GM10248 (cell line): ENCODE measurements at places on chromosomes 16 and 17.
A peak's percentile ranks its signal among the peaks of the same experiment; 100 is the strongest.

GRCh38 chr16:78608305-78608776, 508.9 kb downstream of the WWOX start:
- DNase-seq: no peak

DNA sequence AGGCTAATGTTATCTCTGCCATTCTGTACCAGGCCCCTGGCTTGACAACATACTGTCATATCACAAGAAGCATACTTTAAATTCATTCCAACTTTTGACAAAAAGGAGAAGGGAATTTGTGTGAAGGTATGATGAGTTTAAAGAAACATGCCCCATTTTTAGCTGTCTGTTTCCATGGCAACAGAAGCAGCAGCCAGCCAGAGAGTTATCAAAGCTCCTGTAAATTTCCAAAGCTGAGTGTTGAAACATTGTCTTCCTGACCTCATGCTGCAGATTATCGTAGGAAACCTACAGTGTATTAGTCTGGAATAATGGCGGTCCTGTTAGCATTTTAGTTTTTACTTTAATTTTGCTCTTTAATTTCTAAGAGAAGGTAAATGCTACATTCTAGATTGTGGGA, 124.9 kb downstream of the MRTFB start:
- no peak for DNase-seq

DNA sequence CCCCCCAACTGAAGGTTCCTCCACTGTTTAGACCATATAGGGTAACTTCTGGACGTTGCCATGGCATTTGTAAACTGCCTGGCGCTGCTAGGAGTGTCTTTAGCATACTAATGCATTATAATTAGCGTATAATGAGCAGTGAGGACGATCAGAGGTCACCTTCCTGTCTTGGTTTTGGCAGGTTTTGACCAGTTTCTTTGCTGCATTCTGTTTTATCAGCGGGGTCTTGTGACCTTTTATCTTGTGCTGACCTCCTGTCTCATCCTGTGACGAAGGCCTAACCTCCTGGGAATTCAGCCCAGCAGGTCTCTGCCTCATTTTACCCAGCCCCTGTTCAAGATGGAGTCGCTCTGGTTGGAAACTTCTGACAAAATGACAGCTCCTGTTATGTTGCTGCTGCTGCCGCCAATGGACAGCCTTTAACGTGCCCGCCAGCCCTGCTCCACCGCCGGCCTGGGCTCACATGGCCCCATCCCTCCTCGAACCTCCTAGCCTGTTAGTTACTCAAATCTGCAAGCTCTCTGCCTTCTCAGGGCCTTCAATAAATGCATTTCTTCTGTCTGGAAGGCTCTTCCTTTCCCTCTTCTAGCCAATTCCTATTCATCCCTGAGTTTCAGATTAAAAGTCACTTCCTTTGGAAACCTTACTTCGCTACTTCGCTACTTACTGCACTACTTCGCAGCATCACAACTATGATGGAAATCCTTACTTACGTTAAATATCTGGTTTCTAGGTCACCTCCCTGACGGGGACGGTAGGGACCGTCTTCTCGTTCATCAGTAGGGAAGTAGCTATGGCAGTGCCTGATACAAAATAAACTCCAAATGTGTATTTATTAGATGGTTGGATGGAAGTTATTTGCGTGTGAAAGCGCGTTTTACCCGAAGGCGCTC, 640 bp upstream of the NAGLU start:
- DNase-seq: no peak

DNA sequence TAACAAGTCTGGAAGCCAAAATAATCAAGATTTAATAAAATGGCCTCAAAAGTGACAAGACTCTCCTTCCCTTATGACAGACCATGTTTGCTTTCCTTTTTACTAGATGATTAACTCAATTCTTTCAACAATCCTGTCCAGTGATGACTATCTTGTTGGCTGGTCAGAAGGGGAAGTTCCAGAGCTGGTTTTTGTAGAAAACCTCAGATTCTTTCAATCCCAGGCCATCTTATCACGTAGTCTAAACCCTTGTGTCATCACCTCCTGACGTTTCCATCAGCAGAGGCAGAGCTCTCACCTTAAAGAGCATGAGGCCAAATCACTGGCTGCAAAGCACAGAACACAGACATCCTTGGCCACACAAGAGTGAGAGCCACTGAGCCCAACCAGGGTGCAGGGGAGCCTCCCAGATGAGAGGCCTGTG, 125.3 kb downstream of the ANKRD11 start:
- DNase-seq: peak; percentile 66

DNA sequence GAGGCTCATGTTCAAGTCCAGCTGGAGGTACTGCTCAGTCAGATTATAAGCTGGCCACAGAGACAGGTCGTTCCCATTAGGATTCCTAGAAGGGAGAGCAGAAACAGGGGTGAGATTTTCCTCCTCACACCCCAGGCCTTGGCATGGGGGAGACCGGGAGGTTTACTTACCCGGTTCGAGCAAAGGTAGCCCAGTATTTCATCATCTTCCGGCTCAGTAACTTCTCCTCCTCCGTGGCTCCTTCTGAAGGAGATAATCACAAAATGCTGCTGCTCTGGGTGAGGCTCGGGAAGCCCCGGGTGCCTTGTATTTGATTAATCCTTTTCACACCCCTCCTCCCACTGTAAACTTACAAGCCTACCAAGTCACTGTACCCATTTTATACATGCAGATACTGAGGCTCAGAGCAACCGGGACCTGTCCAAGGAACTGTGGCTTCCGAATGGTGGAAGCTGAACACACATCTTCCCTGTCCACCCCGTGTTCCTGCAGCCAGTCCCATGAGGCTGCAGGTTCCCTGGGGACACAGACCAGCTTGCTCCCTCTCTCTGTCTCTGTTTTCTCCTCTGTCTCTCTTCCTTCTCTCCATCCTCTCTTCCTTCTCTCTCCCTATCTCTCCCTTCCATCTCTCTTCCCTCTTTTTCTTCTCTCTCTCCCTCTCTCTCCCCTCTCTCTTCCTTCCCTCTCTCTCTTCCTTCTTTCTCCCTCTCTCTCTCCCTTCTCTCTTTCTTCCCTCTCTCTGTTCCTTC, 13.9 kb upstream of the CES1 start:
- no peak for DNase-seq

DNA sequence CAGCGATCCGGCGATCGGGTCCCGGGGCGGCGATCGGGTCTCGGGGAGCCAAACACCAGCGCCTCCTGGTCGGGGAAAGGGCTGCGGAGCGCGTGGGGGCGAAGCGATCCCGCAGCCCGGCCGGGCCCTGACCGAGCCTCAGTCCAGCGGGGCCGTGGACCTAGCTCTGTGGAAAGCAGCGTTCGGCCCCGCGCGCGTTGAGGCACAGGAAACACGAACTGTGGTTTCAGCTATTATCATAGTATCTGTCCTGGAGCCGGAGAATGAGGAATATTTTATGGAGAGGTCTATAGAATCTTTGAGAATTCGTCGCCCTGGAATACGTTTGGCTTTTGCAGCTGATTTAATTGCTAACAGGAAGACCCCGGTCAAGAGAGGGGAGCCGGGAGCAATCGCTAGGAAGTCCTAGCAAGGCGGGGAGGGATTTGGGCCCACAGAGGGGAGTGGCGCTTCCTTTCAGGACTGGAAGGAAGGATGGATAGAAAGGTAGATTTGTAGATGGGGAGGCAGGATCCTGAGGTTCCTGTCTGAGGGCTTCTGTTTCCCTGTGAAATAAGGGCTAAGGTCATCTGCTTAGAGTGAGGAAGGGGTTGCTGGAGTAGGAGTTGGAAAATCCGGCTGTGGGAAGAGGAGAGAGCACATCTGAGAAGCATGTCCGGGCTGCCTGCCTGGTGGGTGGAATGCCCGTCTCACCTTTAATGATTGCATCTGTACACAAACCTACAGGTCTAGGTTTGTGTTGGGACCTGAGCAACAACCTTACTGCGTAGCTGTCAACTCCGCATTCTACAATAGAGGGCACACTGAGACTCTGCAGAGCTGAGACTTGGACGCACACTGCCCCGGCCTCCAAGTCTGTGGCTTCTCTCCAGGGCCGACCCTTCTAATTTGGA, 770 bp downstream of the CCNF start:
- DNase-seq: peak; percentile 59

DNA sequence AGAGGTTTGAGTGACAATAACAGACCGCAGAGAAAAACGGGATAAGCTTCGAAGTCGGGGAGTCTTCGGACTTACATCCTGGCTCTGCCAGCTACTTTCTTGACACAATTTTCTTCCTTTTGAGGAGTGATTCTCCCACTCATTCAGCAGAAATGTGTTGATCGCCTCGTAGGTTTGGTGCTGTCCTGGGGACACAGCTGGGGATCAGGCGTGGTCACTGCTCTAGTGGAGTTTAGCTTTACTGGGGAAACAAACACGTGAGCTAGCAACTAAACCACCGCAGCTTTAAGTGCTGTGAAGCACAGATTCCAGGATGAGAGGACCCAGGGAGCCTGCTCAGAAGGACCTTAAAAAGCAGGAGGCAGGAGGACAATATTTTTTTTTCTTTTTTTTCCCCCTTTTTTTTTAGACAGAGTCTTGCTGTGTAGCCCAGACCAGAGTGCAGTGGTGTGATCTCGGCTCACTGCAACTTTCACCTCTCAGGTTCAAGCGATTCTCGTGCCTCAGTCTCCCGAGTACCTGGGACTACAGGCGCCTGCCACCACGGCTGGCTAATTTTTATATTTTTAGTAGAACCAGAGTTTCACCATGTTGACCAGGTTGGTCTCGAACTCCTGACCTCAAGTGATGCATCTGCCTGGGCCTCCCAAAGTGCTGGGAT, 858 bp downstream of the NUBP1 start:
- DNase-seq: no peak

DNA sequence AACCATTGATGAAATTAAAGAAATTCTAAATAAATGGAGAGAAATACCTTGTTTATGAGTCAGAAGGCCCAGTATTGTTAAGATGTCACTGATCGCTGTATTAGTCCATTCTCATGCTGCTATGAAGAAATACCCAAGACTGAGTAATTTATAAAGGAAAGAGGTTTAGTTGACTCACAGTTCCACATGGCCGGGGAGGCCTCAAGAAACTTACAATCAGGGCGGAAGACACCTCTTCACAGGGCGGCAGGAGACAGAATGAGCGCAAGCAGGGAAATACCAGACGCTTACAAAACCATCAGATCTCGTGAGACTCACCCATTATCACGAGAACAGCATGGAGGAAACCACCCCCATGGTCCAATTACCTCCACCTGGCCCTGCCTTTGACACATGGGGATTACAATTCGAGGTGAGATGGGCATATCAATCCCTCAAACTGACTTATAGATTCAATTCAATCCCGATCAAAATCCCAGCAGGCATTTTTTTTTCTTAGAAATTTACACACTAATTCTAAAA, 157.2 kb downstream of the ENGASE start:
- DNase-seq: no peak

DNA sequence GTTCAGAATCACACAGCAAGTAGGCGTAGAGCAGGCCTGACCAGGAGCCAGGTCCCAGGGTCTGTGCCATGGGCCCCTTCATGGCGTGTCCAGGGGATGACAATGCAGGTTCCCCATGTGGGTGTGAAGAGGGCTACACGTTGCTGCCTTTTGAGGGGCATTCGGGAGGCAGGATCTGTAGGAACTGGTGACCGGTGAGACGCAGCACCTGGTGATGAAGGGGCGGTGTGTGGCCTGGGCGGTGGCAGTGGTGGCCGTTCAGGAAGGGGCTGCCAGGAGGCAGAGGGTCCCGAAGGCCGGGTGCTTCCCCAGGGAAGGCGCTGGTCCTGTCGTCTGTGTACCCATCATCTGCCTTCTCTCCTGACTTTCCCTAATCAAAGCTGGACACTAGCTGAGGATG, 34.6 kb downstream of the ZNF750 start:
- no peak for DNase-seq

- DNase-seq: no peak
These were observed 6.7 kb downstream of the TRPV1 start for GRCh38 chr17:3602499-3602898.

- DNase-seq: no peak
These were observed 41.6 kb upstream of the GSE1 start for GRCh38 chr16:85571563-85571812.

DNA sequence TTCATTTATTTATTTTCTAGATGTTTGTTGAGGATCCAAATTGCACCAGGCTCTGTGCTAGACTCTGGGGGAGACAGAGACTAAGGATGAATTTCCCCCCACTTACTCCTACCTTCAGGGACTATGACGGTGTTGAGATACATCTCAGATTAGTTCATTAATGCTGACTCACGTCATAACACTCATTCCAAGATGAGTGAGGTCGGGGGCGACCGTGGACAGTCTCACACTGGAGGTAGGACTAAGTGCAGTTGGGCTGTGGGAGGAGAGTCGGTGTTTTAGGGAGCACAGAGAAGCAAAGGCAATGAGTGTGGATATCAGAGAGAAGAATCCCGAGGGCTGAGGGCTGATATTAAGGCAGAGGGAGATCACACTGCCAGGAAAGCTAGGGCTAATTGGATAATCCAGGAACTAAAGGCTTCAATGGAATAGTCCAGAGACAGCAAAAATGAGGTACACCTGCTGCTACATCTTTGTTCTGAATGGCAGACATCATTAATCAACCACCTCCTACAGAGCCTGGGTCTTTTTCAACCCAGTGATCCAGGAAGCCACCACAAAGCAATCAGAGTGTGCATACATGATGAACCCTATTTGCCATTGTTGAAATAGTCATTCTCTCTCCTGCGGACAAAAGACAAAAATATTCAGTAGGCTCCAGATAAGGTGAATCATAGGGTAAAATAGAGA, 38.6 kb upstream of the CACNG4 start:
- no peak for DNase-seq

GRCh38 chr17:38430316-38430715, 2.1 kb downstream of the ARHGAP23 start:
- DNase-seq: no peak

DNA sequence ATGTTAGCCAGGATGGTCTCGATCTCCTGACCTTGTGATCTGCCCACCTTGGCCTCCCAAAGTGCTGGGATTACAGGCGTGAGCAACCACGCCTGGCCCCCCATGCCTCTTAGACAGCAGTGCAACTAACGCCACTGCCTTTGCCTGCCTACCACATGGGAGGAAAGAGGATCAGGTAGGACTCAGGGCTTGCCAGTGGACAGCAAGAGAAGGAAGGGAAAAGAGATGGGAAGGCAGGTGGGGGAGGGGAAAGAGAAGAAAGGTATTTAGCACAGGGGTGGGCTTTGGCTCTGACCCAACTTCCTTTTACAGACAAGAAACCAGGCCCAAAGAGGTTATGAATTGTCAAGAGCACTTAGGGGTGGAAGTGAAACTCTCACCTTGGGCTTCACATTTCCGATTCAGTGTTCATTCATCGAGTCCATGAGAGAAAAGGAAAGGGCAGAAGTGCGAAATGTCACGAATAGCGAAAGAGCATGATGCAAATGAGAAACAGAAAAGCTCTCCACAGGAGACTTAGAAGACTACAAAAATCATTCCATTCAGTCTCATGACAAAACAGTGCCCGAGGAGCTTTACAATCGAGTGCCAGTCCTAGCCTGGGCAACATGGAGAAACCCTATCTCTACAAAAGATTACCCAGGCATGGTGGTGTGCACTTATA, 36.4 kb downstream of the CDK5R1 start:
- peak; percentile 77 for DNase-seq
